ENCODE measurements at places on chromosomes 2 and 18.

DNA sequence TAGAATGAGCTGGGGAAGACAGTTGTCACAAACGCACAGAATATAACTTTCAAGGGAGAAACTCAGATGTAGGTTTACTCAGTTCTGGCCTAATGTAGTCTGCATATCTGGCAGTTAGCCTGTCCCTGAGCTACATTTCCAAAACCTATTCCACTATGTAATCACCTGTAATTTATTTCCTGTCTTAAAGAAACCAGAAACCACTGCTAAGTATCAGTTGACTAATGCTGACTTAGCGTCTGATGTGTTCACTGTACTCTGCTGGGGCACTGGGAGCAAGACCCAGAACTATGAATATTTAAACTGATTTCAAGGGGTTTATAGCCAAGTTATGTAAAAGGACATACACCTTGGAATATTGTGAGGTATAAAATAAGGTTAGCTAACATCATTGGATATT, 1995.2 kb upstream of the PIK3C3 start:
- no peak for DNase-seq

DNA sequence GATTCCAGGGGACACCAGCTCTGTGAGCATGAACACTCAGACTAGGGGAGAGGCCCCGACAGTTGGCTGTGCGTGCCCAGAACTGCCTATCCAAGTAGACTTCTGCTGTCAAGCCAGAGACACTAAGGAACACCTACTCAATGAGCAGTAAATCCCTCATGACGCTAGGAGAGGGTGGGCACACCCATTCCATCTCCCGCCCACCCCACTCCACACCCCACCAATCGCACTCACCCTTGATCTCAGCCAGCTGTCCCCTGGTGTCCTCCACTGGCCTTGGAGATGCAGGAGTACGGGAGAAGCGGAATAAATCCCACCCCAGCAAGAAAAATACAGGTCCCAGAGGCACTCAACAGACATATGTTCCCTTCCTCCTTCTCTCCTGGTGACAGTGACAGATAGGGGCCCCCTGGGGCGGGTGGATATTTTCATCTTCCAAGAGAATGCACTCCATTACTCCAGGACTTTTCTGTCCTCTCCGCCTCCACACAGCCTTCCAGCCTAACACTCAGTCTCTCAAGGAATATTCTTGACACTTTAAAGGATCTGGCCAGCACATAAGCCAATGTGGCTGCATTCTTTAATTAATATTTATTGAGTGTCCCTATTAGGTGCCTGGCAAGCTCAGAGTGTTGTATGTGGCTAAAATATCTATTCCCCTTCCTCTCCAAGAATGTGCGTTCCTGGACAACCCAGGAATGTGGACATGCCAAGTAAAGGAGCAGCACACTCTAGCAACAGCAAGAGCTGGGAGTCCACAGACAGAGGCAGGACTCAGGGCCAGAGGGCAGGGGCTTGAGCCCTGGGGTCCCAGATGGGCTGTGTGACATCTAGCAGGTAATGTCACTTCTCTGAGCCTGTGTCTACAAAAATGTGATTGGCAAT, 13.1 kb upstream of the SMAD7 start:
- DNase-seq: no peak

DNA sequence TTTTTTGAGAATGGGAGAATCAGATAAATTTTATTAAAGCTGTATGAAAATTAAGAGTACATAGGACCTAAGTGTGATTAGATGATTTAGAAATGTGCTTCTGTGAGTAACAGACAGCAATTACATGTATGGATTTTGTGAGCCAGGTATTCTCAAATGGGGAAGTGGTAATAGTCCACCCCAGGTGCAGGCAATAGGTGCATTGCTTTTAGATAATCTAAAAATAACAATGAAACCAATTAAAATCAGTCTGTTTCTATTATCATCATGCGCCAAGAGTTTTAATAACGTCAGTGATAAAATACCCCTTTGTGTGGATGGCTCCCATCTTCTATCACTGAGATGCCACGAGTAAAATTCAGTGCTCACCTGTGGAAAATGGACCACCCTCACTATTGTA, 265.3 kb downstream of the RNF144A start:
- no peak for DNase-seq

- DNase-seq: no peak
Observed at GRCh38 chr2:1539973-1540372, 126.7 kb downstream of the TPO start.

DNA sequence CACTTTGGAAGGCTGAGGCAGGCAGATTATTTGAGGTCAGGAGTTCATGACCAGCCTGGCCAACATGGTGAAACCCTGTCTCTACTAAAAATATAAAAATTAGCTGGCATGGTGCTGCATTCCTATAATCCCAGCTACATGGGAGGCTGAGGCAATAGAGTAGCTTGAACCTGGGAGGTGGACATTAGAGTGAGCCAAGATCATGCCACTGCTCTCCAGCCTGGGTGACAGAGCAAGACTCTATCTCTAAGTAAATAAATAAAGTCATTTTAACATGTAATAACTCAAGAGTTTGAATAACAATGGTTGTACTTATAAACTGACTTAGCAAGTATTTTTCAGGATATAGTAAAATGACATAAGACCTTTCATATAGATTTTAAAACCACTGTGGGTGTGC, 169.3 kb upstream of the FN1 start:
- no peak for DNase-seq

All from fibroblast of the conjunctiva (primary cell).